ENCODE measurements at places on chromosomes 4 and X.

- no peak for DNase-seq
Measured at GRCh38 chr4:53987761-53988171, 76.6 kb downstream of the CHIC2 start.

DNA sequence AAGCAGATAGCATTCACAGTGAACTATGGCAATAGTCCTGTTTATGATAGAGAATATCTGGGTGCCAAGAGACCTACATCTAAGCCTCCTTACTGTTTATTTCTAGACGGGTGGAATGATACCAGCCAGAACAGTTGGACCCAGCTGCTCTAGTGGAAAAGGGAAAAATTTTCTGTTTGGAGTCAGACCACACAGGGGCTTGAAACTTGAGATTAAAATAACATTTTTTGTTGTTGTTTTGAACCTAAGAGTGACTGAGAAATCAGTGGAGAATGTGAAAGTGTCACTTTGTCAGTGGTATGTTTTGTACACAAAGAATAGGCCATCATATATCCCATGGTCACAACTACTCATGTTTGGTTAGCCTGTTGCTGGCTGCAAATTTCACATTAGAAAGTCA is 105.7 kb downstream of the AGTR2 start:
- no peak for DNase-seq

- DNase-seq, result no peak
Measured at GRCh38 chr4:71474731-71475130, 135.9 kb downstream of the SLC4A4 start.

DNA sequence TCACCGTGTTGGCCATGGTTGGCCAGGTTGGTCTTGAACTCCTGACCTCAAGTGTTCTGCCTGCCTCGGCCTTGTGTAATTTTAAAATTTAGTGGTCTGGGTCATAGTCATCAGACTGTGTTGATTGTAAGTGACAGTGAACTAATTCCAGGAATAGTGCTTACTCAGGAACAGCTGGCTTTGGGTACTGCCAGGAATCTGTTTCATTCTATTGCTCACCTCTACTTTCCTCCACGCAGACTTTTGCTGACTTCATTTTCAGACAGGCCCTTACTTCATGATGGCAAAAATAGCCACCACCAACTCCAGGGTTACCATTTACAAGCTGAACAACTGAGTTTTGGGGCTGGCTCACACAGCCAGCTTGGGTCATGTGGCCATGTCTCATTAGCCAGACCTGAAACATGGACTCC is 54.6 kb downstream of the FNIP2 start:
- no peak for DNase-seq

- DNase-seq, result no peak
Measured at GRCh38 chr4:46484881-46485280, 95.0 kb upstream of the GABRA2 start.

- no peak for DNase-seq
Measured at GRCh38 chrX:19168609-19169008, 46.3 kb upstream of the ADGRG2 start.

GRCh38 chr4:151331276-151332042 is 6.1 kb upstream of the SH3D19 start:
- no peak for DNase-seq

Measured in NCI-H1930 (cell line).